Erythroblast (primary cell): ENCODE measurements at places on chromosomes 5 and 9.

DNA sequence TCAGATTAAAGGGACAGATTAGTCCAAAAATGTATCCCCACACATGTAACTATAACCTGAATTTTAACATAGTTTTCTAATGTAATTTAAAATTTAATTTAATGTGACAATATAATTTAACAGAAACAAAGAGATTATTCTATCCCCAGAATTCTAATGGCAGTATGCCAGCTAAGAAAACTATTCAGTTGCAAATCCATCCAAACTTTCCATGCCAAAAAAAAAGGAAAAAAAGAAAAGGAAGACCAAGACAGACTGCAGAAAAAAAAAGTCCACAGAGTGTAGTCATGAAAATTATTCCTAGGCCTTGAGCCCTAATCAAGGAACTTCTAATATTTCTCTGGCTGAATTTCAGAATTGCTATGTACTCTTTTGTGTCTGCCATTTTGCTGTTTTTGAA, 217.6 kb downstream of the CDH18 start:
- no peak for DNase-seq

GRCh38 chr5:54547711-54548250, 30.2 kb downstream of the SNX18 start:
- DNase-seq: peak; percentile 18

DNA sequence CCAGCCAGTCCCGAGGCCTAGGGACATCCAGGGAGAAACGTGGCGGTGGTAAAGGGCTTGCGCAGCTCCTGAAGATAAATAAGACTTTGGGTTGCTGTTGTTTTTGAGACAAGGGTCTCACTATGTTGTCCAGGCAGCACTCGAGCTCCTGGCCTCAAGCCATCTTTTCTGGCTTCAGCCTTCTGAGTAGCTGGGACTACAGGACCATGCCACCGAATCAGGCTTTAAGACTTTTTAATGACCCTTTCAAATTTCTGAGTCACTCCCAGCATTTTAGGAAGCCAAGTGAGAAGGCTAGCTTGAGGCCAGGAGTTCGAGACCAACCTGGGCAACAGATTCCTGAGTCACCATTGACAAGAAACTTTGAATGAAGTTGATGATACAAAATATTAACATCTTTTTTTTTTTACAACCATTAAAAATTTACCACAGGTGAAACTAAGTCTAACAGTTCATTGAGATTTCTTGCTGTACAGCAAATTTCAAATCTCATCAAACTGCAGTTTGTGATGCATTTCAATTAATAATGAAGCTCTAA, 817 bp upstream of the GNE start:
- no peak for DNase-seq

- no peak for DNase-seq
Observed at GRCh38 chr5:9104571-9105339, 441.1 kb downstream of the SEMA5A start.

DNA sequence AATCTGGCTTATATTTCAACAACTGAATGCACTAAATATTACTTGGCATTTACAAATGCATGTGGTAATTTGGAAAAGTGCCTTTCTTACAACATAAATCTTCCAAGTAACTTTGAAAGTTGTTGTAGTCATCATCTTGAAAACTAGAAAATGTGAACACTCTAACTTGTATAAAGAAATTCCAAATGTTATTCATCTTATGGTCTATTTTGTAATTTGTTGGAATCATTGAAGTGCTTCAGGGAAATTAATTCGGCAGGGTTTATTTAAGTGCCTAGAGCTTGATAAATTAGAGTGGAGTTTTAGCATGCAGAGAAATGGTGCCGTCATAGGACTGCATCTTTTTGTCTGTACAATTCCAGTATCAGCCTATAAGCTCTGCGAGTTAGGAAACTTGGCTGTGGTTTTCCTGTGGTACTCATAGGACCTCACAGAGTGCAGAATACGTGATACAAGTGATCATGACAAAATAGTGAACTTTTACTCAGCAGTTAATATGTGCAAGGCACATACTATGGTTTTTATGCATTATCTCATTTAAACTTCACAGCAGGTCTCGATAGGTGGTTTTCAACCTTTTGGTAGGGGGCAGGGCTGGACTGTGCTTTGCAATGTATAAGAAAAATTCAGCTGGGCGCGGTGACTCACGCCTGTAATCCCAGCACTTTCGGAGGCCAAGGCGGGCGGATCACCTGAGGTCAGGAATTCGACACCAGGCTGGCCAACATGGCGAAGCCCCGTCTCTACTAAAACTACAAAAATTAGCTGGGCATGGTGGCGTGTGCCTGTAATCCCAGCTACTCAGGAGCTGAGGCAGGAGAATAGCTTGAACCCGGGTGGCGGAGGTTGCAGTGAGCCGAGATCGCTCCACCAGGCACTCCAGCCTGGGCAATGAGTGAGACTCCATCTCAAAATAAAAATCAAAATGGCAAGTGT, 79.6 kb downstream of the RAI14 start:
- no peak for DNase-seq

DNA sequence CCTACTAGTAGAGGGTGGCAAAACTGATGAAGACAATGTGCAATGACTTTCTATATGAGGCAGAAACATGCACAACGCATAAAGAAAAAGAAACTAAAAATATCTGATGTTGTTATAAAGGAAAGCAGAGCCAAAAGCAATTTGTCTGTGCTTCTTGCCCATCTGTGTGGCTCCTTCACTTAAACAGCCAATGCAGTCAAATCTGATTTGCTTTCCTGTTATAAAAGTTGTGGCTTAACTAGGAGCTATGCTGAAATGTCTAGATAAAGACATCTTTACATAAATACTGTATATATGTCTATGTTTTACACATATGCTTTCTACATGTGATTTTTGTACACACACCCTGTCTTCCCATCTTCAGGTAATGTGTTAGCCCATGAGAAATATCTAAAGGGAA, 508.2 kb downstream of the CETN3 start:
- DNase-seq: no peak

DNA sequence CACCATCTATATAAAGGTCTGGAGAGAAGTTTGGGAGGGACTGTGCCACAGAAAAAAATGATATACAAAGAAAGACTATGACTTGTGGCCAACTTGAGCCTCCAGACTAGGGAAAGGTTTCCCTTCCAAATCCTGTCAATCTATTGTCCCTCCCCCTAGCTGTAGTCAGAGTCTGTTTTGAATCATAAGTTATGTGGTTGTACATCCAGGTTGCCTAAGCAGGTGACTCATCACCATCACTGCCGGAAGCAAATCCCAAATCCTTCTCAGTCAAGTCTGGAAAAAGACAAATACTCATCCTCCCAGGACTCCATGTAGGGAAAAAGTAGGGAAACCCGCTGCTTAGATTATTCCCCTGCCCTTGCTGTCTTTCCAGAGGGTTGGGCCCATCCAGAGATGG, 235.7 kb downstream of the CDK5RAP2 start:
- no peak for DNase-seq

- DNase-seq: peak; percentile 75
Observed at GRCh38 chr5:74767579-74767913, 497 bp downstream of the NSA2 start.

- no peak for DNase-seq
Observed at GRCh38 chr5:173631478-173631877, 15.0 kb upstream of the BOD1 start.
